Peyer's patch (tissue), 4 donors: ENCODE measurements at places on chromosomes 3 and 15.

- DNase-seq = no peak
Measured at GRCh38 chr3:87333393-87333892, 57.1 kb upstream of the POU1F1 start.

GRCh38 chr3:17182166-17182565, 297.4 kb downstream of the PLCL2 start:
- no peak for DNase-seq

DNA sequence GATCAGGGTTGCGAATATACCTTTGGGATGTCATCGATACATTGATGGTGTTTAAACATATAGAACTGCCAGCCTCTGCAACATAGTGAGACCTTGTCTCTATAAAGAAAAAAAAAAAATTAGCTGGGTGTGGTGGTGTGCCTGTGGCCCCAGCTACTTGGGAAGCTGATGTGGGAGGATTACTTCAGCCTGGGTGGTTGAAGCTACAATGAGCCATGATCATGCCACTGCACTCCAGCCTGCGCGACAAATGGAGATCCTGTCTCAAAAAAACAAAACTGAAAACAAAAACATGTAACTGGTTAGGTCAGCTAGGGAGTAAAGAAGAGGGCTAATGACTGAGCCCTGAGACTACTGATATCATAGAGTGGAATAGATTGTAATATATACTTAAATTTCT, 30.7 kb upstream of the MGA start:
- DNase-seq = no peak

GRCh38 chr3:7146529-7146928, 285.6 kb downstream of the GRM7 start:
- DNase-seq = no peak

DNA sequence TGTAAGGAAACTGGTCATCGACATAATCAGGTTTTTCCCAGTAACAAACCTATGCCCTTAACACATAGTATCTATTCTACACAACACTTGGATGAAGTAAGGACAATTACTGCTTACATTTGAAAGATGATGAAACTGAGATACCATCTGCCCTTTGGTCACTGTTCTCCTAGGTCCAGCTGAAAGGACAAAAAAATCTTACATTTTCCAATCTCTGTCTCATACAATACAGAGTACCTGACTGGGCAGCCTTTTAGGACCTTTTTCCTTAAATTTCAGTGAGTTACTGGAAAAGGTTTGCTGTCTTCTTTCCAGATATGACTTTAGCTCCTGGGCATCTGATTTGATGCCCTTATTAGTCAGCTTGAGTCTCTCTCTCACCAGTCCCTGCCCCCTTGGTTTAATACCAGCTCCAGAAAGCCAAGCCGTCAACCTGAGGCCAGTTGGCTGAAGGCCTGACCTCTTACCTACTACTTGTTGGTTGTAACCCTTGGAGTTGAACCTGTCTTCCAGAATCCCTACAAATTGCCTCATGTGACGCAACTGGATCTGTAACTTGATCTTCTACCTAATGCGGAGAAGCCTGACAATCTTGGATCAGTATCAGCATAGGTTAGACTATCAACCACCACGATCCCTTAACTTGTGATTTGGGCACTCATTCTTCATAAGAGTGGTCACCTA, 355.3 kb upstream of the ZNF385D start:
- no peak for DNase-seq

- DNase-seq = no peak
Measured at GRCh38 chr3:128188956-128189355, 35.7 kb downstream of the EEFSEC start.

- no peak for DNase-seq
Measured at GRCh38 chr15:29035336-29036285, 149.8 kb downstream of the APBA2 start.

DNA sequence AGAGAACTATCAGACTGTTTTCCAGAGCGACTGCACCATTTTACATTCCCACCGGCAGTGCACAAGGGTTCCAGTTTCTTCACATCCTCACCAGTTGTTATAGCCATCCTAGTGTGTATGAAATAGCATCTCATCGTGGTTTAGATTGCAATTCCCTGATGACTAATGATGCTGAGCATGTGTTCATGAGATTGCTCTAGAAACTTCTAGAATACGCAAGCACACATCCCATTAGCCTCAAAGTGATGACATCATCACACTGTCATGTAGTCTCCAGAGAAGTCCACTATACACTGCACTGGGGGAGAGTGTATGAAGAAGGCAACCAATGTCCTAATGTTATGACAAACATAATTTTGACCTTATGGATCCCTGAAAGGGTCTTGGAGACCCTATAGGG, 30.1 kb downstream of the FBLN2 start:
- DNase-seq = no peak
